Progenitor cell of endocrine pancreas (in vitro differentiated cells): ENCODE measurements at places on chromosomes 4 and X. TPM values are rescaled to one million over a fixed set of nuclear protein-coding genes. Genes with fewer than 3 reads are reported as not detected.
A peak's percentile ranks its signal among the peaks of the same experiment; 100 is the strongest.

DNA sequence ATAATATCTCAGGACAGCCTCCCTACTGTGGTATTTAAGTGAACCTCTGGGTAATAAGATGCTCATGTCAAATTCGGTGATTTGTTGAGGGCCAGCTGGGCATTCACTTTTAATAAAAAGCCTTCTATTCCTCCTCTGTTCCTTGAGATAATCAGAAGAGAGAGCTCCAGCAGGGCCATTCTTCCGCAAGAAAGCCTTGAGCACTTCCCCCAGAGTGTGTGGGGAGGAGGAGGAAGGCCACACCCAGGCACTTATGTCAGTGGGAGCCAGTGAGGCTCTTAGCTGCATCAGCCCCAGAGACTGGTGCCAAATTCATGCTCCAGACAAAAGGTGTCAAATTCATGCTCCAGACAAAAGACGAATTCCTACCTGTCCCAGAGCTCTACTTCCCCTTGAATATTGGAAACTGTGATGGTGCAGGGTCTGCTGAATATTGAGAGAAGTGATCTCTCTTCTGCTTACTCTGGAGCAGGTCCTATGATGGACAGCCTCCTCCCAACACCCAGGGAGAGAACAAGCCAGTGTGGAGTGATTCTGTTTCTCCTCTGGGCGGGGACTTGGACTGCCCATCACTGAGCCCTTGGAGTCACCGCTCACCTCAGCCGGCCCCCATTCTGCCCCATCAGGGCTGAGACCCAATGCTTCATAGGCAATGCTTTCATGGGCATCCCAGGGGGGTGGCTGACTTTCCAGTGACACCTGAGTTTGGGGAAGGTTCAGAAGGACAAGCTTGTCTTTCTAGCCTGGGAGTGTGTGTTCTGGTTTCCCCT lies 68.1 kb downstream of the FHDC1 start:
- H3K4me1 ChIP-seq, result peaks cover 8% of the 10 kb centered on the region
- H3K27me3 ChIP-seq, result peaks cover 15% of the 10 kb centered on the region
- DNase-seq, result no peak
- no peak overlapping the region for H3K4me3 ChIP-seq
- H3K27ac ChIP-seq, result no peak overlapping the region
- no peaks in the 10 kb centered on the region for H3K36me3 ChIP-seq

DNA sequence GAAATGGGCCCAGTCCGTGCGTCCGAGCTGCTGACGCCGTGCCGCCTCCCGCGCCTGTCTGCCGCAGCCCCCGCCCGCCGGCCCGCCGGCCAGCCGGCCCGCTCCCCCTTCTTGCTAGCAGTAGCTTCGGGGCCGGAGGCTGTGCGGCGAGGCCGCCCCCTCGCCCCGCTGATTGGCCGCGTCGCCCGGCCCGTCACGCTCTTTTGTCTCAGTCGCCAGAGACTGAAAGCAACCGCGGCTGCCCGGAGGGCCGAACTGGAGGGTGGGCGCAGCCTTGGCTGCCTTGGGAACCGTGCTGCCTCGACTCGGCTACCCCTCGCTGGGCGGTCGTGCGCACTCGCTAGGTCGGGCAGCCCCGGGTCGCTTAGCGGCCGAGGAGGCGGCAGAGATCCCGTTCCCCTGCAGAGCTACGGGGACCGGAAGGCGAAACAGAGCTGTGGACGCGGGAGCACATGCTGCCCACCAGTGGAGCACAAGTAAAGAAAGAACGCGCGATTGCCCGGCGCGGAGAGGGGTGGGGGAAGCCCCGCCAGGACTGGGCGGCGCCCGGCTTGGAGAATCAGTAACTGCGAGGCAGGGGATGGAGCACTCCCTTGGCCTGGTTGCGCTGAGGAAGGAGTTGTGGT lies at the start of gene ZCCHC18:
ZCCHC18 (plus strand) TSS at position 198 of the 626 bp plus-strand sequence. CDS start 1,589 bp downstream, outside the sequence.
- no peaks in the 10 kb centered on the region for H3K36me3 ChIP-seq
- H3K27ac ChIP-seq, result peak within 1 kb of the TSS; percentile 97
- H3K27me3 ChIP-seq, result no peaks in the 10 kb centered on the region
- peak; percentile 54 for DNase-seq

Gene ABCG2
- total RNA-seq, result 2.3 and 2.6 TPM in 2 replicates

DNA sequence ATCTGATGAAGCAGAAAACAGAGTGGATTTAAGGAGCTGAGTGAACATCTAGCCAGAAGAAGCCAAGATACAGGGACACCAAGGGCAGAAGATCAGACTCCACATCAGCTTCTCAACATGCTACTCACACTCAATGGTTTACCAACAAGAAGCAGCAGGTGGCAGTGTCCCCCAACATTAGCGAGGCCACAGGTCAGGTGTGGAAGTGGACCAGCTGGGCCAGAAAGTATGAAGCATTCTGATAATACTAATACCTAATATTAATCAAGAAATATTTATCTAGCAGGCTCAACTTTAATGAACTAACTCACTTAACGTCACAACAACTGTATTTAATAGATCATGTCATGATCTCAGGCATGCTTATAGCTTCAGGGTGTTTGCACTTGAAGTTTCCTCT lies 73.4 kb upstream of the TTC29 start:
- H3K4me3 ChIP-seq, result no peak overlapping the region
- H3K27me3 ChIP-seq, result no peaks in the 10 kb centered on the region
- DNase-seq, result peak; percentile 30
- H3K4me1 ChIP-seq, result peaks cover 9% of the 10 kb centered on the region
- no peaks in the 10 kb centered on the region for H3K36me3 ChIP-seq
